ENCODE measurements at places on chromosomes 5 and 9. TPM values are rescaled to one million over a fixed set of nuclear protein-coding genes. Genes with fewer than 3 reads are reported as not detected.

TRIO gene
- total RNA-seq = 262 TPM

ENTPD8 gene
- not detected for total RNA-seq

PRELID2 gene
- 23.5 TPM for total RNA-seq

PCDHA10 gene
- total RNA-seq = 2.0 TPM

GRCh38 chr5:1171340-1171941 lies 30.0 kb upstream of the SLC6A19 start:
- no peak for DNase-seq

- no peak for DNase-seq
Measured at GRCh38 chr5:93151121-93151520, 429.9 kb downstream of the NR2F1-AS1 start.

DNA sequence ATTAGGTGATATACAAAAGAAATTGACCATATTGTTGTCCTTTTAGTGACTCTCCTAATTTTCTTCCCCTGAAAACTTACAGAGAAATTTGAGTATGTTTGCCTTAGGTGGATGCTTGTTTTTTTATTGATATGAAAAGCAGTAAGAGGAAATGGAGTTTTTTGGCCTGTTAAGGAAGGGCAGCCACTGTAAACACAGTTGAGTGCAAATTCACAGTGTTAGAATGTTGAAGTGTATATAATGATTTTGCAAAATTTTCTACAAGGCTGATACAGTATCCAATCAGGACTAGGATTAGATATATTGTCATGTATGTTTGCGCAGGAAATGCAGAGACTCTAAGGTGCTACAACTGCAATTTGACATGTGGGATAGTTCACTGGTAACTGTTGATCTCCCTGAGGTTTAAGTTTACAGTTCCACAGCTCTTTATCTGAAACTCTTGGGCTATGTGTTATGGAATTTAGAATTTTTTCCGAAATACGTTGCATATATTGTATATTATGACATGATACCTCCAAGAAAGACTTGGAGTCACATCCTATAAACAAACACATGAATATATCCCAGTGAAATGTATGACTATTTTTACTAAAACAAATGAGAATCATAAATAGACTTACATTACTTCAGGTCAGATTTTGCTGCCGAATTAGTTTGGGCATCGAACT lies 62.5 kb downstream of the FXN start:
- no peak for DNase-seq

- no peak for DNase-seq
Measured at GRCh38 chr5:59786334-59786805, 107.2 kb downstream of the PDE4D start.

- DNase-seq = no peak
Measured at GRCh38 chr5:2721385-2722138, 29.9 kb downstream of the IRX2 start.

DNA sequence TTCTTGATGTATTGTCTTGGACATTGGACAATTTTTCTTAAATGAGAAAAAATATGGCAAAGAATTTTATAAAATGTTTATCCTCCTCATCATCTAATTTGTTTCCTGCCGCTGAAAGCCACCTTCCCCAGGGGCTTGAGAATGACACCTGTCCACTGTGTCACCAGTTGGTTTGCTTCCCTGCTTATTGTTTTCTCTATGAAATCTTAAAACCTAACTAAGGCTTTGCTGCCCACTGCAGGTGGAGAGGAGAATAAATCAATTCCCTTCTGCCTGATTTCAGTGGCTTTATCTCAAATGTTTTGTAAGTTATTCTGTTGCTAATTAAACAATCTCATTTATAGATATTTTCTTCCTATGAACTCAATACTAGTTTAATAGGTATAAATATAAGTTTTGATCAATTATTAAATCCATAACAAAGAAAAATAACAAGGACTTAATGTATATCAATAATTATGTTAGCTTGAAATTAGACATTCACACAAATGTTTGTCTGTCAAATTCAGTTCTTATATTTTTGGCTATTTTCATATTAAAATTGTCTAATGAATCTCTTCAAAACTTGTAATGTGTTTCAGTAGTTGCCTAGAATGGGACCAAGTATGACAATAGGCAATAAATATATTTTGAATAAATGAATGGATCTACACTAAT lies 822.5 kb downstream of the PTPRD start:
- no peak for DNase-seq

DNAH5 gene
- total RNA-seq = under 0.01 TPM

GRCh38 chr5:95761771-95762651 lies 30.9 kb downstream of the RHOBTB3 start:
- no peak for DNase-seq

DNA sequence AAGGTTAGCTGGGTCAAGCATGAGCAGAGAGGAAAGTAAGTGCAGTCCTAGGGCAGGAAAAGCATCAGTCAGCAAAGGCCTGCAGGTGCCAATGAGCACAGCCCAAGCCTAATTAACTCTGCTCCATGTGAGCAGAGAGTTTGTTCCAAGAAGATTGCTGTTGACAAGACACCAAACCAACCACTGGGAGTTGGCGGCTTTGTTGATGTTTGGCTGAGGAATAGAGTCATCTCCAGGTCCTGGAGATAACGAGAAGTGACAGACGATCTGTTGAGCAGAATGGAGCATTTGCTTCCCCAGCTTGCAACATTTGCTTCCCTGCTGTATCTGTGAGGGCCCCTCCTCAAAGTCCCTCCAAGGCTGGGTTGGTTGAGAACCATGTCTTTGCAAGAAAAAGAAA lies 68.2 kb downstream of the FAM114A2 start:
- DNase-seq = no peak

- no peak for DNase-seq
Measured at GRCh38 chr5:174348311-174348981, 302.9 kb downstream of the NSG2 start.

RASEF gene
- not detected for total RNA-seq

GTF2H2 gene
- 6.6 TPM for total RNA-seq

GRCh38 chr9:75039009-75039408 lies 10.9 kb upstream of the CARNMT1 start:
- DNase-seq = no peak

All from ascending aorta (tissue), 2 donors.